SHP77 (cell line): ENCODE measurements at places on chromosomes 5 and 9.
A peak's percentile ranks its signal among the peaks of the same experiment; 100 is the strongest.

- DNase-seq: no peak
Observed at GRCh38 chr9:130232899-130233586, 32.5 kb upstream of the HMCN2 start.

DNA sequence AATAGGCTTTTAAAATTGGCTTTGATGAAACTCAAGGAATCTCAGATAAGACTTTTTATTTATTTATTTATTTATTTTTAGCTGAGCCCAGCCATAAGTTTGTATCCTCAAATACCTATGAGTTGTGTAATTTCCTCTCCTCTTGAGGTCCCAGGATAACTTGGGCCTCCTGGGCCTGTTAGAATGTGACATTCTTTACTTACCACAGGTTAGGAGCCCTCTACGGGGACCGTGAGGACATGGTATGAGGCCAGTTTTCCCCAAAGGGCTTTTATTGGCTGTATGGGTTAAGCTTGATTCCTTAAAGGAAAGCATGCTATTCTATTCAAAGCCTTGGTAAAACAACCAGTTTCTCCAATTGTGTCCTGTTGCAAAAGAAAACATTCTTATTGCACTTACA, 16.9 kb downstream of the SHISAL2B start:
- DNase-seq: no peak

GRCh38 chr5:10366310-10367272, 13.1 kb downstream of the MARCHF6 start:
- DNase-seq: no peak

- no peak for DNase-seq
Observed at GRCh38 chr5:33260098-33260497, 180.7 kb upstream of the TARS1 start.

DNA sequence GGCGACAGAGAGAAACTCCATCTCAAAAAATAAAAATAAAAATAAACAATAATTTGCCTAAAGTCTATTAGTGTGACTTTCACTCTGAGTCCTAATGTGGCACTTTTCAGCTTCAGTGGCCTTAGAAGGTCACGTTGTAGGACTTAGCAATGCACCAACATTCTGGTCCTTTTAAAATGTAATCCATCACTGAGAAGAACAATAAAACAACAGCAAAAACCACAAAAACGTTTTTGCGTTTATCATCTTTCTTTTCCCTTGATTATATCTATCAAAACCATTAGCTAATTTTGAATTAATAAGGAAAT, 190.1 kb upstream of the ZNF608 start:
- no peak for DNase-seq

- no peak for DNase-seq
Observed at GRCh38 chr5:158861366-158861765, 238.3 kb downstream of the EBF1 start.

- no peak for DNase-seq
Observed at GRCh38 chr5:25701936-25702335, 1057.2 kb upstream of the CDH10 start.

GRCh38 chr5:174796711-174797192, 72.4 kb downstream of the MSX2 start:
- DNase-seq: no peak

- DNase-seq: no peak
Observed at GRCh38 chr5:149063017-149063687, at the start of gene SH3TC2. TSS of gene SH3TC2 (minus strand) at chr5:149063062. CDS start at chr5:149063022, 40 bp downstream.

GRCh38 chr9:100098046-100098886, 534 bp downstream of the ERP44 start:
- peak; percentile 57 for DNase-seq

GRCh38 chr9:109098171-109098959, 21.4 kb downstream of the TMEM245 start:
- DNase-seq: no peak

DNA sequence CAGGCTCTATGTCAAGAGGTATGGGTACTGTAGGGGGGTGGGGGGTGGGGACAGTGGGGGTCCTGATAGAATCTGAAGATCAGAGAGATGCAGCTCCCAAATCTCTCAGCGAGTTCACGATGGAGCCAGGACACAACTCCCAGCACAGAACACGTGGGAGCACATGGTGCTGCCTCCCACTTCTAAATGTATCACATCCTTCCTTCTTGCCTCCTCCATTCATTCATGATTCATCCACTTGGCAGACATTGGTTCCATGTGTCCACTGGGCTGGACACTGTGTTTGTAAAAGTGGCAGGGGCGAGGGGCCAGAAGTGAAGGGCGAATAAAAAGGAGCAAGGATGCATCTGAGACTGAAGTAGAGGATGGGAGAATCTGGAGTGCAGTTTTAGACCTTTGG, 33.9 kb downstream of the SH3TC2 start:
- no peak for DNase-seq

- no peak for DNase-seq
Observed at GRCh38 chr9:84919440-84919839, 249.9 kb downstream of the NTRK2 start.
